ENCODE measurements at places on chromosomes 3 and 15.
A peak's percentile ranks its signal among the peaks of the same experiment; 100 is the strongest.

GRCh38 chr3:4290272-4290893 is 12.8 kb upstream of the SETMAR start:
- DNase-seq: peak; percentile 18

GRCh38 chr15:68217341-68217740 is 12.2 kb downstream of the CLN6 start:
- no peak for DNase-seq

- no peak for DNase-seq
Measured at GRCh38 chr3:107913701-107914100, 177.1 kb downstream of the CD47 start.

DNA sequence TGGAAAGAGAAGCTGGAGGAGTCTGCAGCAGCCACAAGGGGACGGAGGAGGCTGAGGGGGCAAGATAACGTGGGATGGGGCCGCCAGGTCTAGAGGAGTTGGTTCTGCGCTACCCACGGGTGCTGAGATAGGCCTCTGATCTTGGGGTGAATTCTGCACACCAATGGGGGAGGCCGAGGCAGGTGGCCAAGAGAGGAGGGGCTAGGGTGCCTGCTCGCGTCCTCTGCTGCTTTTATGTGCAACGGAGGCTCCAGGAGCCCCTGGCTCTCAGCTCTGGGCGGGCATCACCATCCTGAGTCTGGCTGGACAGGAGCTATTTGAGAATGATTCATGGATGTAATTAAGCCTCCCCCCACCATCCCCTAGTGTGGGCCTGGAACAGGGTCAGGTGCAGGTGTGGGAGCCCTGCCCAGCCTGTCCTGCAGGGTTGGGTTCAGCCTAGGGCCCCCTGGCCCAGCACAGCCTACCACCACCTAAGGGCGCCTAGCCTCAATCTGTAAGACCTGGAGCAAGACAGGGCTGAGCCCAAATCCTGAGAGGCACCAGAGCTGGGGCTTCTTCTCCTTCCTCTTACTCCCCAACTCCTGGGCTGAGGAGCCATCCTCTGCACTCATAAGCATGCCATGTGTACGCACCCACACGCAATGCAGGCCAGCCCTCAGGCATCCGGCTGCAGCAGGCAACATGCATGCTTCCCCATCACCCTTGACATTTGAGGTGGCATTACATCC is 32.3 kb upstream of the SEMA3F start:
- peak; percentile 21 for DNase-seq

DNA sequence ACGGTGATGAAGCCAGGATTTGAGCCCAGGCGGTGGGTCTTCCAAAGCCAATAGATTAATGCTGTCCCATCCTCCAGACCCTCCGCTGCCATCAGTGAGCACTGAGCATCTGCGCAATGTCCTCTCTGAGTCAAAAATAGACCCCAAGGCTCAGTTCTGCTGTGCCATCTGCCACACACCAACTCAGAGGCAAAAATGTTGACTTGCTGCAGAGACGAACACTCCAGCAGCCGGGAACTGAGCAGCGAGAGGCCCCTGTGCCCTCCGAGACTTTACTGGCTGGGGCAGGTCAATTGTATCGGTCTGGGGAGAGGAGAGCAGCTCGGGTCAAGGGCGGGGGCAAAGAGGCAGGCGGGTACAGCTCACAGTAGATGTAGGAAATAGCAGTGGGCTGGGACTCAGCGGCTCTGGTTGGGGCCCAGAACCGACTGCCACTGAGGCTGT is 41.5 kb upstream of the ATP2B2 start:
- no peak for DNase-seq

GRCh38 chr3:38004415-38005075 is 14.0 kb downstream of the VILL start:
- DNase-seq: no peak

- DNase-seq: no peak
Measured at GRCh38 chr3:140424726-140425125, 253.1 kb upstream of the TRIM42 start.

GRCh38 chr3:59440285-59441028 is 390.6 kb upstream of the CFAP20DC start:
- DNase-seq: no peak

GRCh38 chr3:124774327-124774718 is 44.1 kb downstream of the UMPS start:
- DNase-seq: no peak

DNA sequence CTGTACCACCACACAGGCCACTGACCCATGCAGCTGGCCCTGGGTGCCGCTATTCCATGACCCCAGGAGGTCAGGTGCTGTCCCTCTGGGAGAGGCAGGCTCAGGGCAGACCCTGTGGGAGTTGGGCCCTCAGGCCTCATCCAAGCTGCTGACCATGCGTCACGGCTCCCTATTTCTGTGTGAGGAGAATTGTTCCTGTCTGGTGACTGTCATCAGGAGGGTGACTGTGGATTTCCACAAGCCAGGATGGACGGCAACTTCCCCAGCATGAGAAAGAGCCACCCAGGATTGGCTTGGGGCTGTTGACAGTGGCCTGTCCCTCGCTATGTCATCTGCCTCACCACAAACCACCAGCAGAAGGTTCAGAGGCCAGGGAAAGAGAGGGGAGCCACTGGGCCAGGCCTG is 41.4 kb downstream of the ZDHHC19 start:
- no peak for DNase-seq

DNA sequence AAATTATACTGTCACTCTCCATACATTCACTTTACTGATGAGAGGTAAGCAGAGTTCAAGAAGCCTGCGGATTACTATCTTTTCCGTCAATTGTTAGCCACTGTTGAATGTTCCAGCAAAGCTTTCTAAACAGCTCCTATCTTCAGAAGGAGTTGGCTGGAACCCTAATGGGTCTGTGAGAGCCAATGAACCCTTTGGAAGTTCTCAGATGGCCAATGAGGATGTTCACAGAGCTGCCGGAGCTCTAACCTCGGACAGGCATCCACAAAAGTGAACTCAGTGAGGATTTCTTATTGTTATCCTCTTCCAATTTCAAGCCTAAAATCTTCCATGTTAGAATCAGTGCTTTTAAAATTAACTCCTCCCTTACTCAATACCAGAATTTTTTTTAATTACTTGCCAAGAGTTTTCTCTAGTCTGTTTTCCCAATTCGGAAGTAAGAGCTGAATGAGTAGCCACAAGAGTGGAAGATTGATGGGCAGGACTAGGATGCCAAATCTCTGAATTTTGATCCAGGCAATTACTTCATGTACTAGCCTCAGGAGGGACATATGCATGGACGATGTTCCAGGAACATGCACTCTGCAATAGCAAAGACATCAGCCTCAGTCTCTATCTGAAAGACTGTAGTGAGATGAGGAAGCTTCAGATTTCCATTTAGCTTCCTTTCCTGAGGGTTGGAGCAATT is 78.1 kb downstream of the AGBL1 start:
- DNase-seq: no peak

GRCh38 chr3:68103811-68104210 is 449.4 kb upstream of the SUCLG2 start:
- no peak for DNase-seq

- no peak for DNase-seq
Measured at GRCh38 chr15:52414936-52415335, 113.7 kb downstream of the MYO5A start.

DNA sequence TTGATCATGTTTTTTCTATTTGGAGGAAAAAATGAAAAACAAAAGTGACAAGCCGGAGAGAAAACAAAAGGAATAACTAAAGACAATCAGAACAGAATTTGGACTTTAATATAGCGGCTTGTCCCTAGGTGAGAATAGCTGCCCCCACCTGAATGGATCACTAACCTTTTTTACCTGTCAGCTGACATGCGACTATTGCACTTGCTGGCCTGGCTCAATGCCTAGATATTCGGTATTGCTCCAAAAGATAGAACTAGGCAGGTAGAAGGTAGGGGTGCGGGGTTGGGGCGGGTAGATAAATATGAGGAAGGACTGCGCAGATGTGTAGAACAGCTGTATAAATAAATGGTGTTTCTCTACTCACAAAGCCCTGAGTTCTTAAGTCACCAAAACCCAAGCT is 650 bp upstream of the MORC1 start:
- DNase-seq: no peak

DNA sequence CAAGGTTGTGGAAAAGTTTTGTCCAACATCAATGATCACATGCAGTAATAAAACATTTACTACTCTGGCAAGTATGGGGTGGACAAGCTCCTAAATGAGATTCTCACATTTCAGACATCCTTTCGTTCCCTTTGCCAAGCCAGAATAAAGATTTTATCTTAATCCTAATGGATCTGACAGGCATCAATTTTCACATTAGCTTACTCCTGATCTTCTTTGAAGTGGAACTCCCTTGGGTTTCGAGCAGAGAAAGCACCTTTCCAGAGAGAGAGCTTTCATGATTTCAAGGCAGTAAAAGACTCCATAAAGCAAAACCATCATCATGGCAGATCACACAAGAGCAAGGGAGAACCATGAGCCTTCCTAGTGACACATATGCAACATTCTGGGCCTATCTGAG is 27.3 kb upstream of the EID1 start:
- DNase-seq: no peak

GRCh38 chr15:53110999-53111398 is 320.9 kb upstream of the ONECUT1 start:
- DNase-seq: no peak

DNA sequence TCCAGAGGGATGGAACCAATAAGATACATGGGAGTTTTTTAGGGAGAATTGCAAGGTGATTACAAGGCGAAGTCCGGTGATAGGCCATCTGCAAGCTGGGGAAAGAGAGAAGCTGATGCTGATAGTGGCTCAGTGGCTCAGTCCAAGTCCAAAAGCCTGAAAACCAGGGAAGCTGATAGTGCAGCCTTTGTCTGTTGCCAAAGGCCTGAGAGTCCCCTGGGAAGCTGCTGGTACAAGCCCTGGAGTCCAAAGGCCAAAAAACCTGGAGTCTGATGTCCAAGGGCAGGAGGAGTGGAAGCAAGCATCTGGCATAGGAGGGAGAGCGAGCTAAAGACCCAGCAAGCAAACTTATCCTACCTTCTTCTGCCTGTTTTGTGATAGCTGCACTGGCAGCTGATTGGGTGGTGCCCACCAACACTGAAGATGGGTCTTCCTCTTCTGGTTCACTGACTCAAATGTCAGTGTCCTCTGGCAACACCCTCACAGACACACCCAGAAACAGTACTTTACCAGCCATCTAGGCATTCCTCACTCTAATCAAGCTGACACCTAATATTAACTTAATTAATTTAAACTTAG is 16.7 kb downstream of the TFG start:
- DNase-seq: no peak

DNA sequence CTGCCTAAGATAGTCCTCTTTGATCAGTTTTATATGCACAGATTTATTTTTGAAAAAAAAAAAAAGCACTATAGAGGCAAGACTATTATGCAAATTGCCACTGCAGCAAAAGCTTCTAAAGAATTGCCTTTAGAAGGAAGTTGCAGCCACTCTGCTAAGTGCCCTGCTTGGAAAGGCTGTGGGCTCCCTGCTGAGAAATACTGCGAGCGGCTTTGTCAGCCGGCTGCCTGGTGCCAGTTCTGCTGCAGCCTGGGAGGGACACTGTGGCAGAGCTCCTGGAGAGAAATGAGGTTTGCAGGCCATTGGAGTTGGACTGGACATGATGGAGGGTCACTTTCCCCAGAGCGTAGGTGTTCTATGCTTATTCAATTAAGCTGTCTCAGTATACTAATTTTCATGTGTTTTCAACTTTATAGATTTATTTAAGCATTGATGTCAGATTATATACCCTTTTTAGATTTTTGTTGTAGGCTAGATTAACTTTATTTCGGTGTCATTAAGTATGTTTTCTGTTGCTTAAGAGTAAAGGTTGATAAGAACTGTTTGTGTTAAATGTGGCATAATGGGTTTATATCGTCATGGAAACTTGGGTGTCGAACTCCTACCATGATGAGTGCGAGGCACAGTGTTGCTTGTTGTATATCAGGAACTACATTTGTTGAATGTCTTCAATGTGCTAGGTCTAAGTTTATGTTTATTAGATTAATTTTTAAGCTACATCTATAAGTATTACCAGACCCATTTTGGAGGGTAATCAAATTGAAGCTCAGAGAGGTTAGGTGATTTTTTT is 6.6 kb downstream of the MAP2K5 start:
- DNase-seq: no peak

DNA sequence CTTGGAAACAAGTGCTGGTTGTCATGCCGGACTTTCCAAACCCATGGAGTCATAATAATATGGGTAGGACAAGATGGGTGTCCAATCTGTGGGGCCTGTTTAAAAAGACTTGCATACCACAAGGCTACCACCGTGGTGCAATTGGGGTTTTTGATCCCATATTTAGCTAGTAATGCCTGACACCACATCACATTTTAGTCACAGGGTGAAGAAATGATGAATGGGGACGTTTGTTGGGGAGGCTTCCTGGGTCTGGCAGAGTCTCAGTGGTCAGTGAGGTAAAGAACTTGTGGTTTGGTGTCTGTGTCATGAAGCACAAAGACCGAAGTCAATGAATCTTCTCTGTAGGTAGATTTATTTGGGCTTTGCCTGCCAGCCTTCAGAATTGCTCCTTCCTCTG is 31.0 kb downstream of the P3H2 start:
- DNase-seq: peak; percentile 30

GRCh38 chr15:80984856-80985255 is 4.8 kb downstream of the MESD start:
- no peak for DNase-seq

DNA sequence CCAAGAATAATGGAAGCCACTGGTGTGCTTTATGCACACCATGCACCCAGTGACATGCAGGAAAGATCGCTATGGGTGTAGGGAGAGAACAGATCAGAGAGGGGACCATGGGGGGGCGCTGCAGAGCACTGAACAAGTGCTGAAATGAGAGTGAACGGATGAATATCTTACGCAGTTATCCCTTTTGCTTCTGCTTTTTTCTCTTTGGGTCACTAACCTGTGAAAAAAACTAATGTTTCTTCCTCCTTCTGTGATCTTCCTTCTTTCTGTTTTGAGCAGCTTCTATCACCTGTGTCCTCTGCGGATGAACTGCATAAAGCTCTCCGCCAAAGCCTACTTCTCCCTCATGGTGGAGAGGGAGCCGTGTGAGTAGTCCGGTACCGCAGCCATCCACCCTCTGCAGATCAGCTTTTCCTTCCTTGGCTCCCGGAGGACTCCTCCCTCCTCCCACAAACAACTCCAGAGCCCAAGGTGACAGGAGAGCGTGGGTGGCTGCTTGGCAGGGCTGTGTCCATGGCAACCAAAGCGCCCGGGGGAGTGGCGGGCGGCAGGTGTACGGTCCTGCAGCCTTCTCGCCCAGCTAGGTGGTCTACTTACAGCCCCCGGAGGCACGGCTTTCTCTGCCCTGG is 106.2 kb downstream of the DGKG start:
- peak; percentile 67 for DNase-seq
